Central memory CD8-positive, alpha-beta T cell (primary cell): ENCODE measurements at places on chromosomes 7 and 10.

DNA sequence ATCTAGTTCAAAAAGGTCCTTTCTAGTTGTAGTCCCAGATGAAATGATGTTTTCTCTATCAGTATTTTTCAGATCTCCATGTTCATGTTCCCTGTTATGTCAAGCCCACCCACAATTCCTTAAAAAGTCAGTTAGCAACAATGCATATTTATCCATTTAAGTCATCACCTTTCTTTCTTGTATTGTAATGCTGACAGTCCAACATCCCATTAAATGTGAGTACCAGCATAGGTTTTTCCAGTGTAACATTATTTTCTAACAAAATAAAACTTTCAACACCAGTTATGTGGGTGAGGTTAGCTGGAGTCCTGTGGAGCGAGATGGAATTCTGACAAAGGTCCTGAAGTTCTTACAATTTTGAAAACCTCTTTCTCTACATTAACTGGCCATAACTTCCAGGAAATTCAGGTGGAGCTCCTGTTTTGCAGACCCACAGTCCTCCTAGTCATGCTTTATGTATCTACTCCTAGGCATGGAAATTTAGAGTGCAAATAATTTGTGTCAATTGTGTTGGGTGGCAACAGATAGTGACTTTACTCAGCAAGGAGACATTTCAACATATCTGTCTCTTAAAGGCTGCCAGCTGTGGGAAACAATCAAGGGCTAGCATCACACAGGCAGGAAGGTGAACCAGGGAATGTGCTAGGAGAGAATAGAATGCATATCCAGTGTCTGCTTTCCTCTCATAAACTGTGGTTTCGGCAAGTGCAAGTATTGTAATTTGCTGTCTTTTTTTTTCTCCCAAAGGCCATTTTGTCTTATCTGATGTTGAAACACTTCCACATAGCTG, 162.6 kb downstream of the MTERF1 start:
- no peak for DNase-seq

GRCh38 chr10:24383681-24384106, 174.8 kb downstream of the KIAA1217 start:
- no peak for DNase-seq

DNA sequence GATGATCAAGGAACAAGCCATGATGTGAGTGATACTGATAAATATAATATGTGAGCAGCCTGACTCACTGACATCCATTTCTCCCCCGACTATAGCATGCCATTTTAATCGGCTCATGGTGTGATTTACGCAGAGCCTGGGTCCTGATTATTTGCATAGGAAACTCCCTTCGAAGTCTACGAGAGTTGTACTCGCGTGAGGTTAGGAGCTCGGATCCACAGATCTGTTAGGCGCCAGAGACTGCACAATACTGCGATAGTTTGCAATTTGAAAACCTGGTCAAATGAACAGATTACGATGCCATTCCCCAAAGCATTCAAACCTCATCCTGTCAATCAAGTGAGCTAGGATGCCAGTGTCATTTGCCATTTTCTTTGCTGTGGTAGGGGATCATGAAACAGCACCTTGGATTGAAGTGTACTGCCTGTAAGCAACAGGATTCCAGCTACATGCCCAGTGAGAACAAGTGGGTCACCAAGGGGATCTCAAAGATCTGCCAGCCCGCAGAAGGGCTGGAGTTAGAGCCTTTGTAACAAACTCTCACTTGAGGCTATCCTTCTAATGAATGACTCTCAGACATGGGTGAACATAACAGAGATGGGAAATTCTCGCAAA, 158.3 kb downstream of the FRMD4A start:
- no peak for DNase-seq

DNA sequence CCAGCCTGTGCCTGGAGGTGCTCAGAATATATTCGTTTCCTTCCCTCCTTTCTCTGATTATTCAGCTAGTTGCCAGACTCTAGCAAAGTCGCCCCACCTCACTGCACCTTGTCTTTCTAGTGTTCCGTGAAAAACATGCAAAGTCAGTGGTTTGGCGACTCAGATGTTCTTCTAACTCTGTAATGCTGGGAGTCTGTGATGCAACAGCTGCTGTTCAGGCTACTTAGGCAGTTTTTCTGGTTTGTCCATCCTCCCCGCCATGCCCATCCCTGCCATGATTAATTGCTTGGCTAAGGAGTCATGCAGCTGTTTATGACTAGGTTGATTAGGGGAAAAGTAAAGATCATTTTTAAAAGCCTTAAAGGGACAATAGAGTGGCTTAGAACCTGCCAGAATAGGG, 99.4 kb downstream of the MTPN start:
- DNase-seq = no peak

- DNase-seq = no peak
Measured at GRCh38 chr7:16422103-16422435, 731 bp upstream of the CRPPA start.

DNA sequence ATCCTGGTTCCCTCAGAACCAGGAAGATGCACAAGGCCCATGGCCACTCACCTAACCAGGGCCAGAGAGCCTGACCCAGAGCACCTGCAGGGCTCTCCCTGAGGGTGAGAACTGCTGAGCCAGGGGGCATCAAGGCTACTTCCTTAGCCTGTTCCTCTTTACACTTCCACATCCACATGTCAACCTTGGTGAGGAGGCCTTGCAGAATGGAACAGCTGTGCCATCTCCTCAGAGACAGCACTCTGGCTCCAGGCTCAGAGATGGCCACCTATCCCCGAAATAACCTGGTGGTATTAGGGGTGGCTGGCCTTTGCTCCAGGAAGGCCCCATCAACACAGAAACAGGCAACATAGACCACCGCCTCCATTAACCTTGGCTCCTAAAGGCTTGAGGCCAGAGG, 473.0 kb downstream of the RPS24 start:
- no peak for DNase-seq

DNA sequence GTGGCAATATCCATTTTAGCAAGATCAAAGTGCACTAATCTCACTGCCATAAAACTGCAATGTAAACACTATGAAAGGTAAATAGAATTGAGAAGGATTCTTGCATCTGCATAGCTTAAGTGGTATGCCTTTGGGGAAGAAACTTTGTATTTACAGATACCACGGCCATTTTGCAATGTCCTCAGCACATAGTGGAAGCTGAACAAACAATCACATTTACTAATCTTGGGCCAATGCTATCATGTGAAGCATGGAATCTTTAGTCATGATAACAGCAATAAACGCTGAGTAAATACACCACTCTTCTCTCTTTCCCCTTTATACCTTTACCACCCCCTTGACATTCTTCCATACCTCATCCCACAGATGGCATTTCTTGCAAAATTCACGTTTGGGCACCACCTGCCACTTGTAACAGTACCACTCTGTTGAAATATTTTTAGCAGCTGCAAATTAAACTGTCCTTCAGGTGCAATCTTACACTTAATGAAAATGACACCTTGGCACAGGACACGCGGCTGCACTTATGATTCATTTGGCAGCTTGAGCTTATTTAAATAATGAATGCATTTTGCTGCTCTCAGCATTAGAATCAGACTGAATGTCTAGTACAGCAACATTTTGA, 171.8 kb downstream of the SEMA3A start:
- no peak for DNase-seq

GRCh38 chr7:34108165-34108564, 202.8 kb downstream of the BMPER start:
- no peak for DNase-seq

- no peak for DNase-seq
Measured at GRCh38 chr7:69105092-69105491, 493.2 kb upstream of the AUTS2 start.

- DNase-seq = no peak
Measured at GRCh38 chr10:114526126-114526503, 121.8 kb upstream of the AFAP1L2 start.

DNA sequence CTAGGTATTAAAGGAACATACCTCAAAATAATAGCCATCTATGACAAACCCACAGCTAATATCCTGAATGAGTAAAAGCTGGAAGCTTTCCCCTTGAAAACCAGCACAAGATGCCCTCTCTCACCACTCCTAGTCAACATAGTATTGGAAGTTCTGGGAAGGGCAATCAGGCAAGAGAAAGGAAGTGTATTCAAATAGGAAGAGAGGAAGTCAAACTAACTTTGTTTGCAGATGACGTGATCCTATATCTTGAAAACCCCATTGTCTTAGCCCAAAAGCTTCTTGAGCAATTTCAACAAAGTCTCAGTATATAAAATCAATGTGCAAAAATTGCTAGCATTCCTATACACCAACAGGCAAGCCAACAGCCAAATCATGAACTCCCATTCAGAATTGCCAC, 131.3 kb downstream of the FANK1 start:
- DNase-seq = no peak

- DNase-seq = no peak
Measured at GRCh38 chr7:39033885-39034624, 56.3 kb downstream of the POU6F2 start.

DNA sequence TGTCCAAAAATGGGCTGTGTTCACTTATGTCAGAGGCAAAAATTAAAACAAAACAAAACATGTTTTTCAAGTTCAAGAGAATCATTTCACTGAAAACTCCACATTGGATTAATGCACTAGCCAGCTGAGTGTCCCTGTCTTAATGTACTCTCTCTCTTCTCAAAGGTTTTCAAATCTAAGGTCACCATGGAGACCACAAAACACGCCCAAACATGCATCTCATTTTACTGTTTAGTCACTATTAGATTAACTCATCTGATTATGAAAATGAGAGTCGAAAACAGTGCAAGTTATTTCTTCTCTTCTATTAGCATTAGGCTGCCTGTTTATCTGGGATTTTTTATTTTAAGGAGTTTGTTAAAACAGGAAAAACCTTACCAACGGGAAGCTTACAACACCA, 70.8 kb upstream of the ASAH2 start:
- DNase-seq = no peak

DNA sequence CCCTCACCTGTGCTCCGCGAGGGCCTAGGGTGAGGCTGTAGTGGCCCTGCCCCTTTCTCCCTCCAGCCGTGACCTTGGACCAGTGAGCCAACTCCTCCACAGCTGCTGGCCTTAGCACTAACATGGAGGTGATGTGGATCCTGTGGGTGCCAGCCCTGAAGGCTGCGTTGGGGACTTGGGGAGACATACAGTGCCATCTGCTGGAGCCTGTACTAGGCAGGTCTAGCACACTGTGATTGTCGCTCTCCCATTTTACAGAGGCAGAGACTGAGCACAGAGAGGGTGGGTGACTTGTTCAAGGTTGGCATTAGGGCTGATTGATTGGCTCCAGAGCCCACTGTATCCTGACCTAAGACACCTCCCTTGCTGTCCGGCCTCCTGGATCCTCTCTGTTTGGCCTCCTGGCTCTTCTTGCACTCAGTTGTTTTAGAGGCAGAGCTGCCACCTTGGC, 37.6 kb downstream of the PRF1 start:
- DNase-seq = no peak

DNA sequence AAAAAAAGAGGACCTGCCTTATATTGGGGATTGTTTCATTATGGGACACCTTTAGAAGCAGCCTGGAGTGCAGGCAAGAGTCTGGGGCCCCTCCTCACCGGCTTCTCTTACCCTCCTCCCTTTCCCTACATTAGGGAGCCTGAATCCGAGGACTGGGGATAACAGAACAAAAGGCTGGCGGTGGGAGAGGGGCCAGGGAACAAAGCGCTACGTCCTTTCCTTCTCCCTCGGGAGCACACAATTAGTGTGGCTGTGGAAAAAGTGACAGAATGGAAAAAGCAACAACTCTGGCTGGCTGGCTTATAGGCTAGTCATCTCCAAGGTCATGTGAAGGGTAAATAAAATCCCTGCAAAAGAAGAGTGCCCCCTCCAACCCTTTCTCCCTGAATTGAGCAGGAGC, 74.7 kb downstream of the LSM5 start:
- DNase-seq = no peak

DNA sequence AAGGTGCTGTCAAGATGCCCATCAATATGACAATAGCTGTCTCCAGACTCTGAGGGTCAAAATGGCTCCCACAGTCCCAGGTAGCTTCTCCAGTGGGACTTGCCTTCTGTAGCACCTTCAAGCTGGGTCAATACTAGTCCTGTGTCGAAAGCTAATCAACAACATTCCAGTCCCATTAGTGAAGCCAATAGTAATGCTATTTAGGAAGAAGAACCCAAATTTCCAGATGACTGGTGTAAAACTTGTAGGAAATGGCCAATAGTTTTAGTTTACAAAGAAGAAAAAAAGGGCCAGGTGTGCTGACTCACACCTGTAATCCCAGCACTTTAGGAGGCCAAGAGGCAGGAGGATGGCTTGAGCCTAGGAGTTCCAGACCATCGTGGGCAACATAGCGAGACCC, 2.0 kb upstream of the SPOCK2 start:
- DNase-seq = no peak

DNA sequence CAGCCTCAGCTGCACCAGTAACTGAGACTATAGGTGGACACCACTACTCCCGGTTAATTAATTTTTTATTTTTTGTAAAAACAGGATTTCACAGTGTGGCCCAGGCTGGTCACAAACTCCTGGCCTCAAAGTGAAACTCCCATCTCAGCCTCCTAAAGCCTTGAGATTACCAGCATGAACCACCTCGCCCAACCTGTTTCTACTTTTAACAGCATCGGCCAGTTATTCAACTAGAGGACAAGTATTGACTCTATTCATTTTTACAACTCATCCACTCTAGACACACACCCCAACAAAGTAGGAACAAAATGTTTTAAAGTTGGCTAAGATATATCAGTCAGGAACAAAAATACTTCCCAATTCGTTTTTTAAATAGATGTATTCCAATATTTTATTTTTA, 334.8 kb downstream of the PARD3 start:
- DNase-seq = no peak

DNA sequence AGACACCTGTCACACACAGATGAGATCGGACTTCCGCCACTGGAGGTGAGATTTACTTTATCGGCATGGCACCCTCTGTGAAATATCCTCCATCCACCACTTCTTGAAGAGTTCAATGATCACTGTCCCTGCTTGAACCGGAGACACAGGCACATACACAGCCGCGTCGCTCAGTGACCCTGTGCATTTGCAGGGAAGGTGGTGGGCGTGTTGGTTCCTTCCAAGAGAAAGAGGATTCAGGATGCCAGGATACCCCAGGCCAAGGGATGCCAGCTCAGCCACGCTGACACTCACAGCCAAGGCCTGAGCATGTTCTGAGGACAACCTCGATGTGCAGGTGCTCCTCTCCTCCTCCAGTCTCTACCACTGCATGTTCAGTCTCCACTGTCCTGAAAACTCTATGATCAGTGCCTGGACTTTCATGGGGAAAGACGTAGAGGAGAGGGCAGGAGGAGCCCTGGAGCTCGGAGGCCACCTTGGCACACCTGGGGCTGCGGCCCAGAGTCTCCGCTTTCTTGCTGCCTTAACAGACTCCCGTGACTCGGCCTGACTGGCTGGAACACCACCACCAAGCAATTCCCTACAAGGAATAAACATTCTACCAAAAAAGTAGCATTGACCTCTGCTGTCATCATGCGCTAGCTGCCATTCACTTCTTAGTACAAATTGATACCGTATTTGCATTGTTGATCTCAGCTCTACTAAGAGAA, 115.2 kb downstream of the TCERG1L start:
- no peak for DNase-seq

- DNase-seq = no peak
Measured at GRCh38 chr7:94080551-94080950, 76.4 kb upstream of the BET1 start.

DNA sequence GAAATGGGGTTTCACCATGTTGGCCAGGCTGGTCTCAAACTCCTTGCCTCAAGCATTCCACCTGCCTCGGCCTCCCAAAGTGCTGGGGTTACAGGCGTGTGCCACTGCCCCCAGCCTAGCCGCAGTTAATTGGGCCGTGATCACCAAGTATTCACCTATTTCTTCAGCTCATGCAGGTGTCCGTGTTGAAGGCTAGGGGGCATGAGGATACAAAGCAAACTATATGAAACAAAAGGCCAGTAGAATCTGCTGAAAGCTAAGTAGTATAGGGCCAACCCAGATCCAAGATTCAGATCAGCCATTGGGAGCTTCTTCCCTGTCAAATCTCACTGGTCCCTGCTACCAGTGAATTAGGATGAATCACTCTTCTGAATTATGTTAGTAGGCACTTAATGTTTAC, 73.4 kb downstream of the LRRC4 start:
- DNase-seq = no peak
